ENCODE measurements at places on chromosomes 2 and 18.

DNA sequence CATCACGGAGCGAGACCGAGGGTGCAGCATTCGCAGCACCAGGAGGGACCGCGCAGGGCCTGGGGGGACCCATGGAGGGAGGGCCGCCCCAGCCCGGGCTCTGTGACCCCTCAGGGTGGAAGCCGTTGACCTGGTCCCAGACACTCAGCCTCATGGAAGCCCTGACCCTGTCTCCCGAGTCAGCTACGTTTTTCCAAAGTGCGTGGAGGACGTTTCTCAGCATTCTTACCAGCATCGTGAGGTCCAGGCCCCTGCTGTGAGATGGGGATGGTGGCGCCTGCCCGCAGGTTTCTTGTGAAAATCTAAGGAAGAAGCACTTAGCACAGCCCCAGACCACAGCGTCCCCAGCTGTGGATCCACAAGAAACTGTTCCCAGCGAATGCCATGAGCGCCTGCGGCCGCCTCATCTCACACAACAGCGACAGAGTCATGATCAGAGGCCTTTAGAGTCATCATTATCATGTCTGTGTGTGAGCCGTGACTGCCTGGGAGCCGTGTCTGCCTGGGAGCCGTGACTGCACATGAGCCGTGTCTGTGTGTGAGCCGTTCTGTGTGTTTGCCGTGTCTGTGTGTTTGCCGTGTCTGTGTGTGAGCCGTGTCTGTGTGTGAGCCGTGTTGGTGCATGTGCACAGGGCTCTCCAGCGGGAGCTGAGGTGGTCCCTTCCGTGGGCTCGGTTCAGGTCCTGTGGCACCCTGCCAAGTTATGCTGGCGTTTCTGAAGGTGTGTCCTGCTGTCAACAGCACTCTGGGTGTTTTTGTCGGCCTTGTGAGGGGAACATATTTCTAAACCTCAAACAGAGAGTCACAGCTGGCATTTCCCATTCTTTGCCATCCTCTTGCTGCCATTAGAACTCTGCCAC is 49.2 kb upstream of the KCNG2 start:
- no peak for DNase-seq

DNA sequence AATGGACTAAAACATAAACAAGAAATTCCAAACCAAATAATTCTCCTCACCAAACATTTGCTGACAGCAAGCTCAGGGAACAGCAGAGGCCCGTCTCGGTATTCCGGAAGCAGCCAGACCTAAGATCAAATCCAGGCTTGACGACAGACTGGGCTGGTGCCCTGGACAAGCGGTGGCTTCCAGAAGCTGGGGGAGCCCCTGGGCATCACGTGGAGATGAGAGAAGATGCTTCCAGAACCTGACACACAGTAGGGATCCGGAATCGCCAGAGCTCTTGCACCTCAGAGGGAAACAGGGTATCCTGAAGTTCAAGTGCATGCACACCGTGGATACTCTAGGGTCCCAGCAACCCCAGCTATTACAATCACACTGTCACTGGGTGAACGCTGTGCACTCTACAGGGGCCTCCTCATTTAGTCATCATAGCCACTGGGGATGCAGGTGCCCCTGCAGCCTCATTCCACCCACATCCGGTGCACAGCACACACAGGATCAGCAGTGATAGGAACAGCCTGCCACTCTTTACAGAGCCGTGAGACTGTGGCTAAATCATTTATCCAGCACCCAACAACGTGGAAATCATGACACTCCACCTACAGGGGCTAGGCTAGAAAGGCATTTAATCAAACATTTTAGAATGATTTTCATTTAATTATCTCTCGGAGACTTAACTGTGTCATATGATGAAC is 102.6 kb downstream of the HDAC4 start:
- DNase-seq: peak; percentile 46

DNA sequence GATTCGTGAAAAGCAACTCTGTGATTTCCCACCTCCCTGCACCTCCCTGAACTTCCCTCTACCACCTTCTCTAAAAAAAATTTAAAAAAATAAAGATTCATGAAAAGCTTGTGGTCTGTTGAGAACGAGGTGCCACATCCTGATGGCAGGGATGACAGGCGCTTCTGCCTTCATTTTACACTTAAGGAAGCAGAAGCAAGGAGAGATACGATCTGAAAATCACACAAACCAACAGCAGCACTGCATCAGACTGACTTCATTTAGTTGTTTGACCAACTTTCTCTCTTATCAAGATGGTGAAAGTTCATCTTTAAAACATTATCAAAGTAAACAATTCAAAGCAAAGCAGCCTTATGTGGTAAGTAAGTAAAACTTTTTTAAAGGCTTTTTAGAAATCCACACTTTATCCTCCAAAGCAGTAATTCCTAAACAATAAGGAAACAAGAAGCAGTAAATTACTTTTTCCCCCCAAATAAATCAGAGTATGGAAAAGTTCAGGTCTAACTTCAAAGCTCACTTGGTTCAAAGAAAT is 15.5 kb downstream of the WDFY1 start:
- DNase-seq: no peak

GRCh38 chr18:3256693-3257626 is 5.0 kb upstream of the MYL12B start:
- DNase-seq: no peak

GRCh38 chr2:26363323-26363722 is 16.7 kb upstream of the ADGRF3 start:
- no peak for DNase-seq

GRCh38 chr18:22045221-22045918 is 124.0 kb upstream of the GATA6 start:
- DNase-seq: no peak

DNA sequence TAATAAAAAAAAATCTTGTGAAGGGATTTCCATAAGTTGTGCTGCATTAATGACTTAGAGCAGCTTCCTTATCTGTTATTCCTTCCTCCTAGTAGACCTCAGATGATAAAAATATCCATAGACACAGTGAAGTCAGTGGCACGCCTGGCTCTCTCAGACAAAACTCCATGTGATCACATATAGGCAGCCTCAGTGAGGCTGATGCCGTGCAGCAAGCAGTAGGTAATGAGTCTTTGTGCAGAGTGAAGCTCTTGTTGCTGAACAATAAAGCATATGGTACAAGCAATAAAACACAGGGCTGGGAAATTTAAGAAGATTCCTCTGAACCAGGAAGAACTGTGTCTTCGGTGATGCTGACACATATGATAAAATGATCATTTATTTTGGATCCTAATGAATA is 102.7 kb downstream of the CSRNP3 start:
- no peak for DNase-seq

DNA sequence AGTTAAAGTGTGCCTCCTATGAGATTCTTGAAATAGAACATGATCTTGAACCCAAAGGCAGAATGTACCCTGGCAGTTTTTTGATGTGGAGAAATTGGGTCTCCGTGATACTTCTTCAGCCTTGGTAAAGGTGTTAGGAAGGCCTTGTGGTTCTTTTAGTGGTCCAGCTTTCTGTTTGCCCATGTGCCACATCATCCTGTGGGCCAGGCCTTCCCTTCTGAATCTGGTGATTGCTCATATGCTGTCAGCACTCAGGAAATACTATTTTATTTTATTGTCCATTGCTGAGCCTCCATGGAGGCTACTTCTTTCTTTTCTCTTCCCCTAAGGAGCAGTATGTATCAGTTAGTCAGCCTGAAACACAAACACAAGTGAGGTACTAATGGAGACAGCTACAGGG is 52.9 kb downstream of the CCDC141 start:
- no peak for DNase-seq

- DNase-seq: no peak
Measured at GRCh38 chr2:24047703-24048033, 477 bp upstream of the WDCP start.

DNA sequence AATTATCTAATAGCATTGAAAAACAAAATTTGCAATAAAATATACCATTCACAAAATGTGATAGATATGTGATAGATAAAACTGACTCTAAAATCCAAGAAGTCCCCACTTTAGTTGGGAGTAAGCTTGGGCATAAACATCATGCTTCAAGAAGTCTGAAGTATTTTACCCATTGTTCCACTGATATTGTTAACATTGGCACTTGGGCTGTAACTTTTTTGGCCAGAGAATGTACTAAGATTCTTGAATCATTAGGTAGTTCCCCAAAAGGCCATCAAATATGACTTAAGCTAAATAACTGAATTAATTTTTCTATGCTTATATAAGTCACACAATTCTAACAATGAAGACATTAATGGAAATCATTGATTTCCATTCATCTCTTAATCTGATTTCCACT is 413.6 kb downstream of the CDH2 start:
- DNase-seq: no peak

DNA sequence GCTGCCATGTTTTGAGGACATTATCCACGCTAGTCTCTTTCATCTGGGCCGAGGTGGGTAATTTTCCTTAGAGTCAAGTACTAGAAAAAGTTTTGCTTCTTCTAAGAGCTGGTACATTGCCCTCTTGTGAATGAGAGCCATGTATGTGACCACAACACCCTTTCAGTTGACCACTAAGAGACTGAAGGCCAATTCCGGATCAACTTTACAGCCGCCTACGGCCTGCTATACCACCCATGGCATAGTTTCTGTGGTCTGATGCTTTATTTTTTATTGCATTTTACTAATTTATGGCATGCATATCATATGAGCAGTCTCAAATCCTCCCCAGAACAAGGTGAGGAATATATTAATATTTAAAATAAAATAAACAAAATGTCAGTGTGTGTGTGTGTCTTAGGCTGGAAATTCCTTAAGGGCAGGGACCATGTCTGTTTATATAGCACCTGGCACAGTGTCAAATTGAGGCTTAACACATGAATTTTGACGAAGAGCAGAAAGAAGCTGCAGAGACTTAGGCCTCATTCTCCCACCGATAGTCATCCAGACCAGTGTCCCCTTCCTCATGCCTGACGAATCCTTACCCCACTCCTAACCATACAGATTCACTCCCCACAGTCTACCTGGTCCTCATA is 35.4 kb downstream of the PSD4 start:
- DNase-seq: no peak

Data from stimulated activated CD8-positive, alpha-beta memory T cell treated with anti-CD3 and anti-CD28 coated beads, Interleukin-2, amount 100 ng/mL, for 48 hours (primary cell).